D721Med (cell line): ENCODE measurements at places on chromosomes 7 and 10.

DNA sequence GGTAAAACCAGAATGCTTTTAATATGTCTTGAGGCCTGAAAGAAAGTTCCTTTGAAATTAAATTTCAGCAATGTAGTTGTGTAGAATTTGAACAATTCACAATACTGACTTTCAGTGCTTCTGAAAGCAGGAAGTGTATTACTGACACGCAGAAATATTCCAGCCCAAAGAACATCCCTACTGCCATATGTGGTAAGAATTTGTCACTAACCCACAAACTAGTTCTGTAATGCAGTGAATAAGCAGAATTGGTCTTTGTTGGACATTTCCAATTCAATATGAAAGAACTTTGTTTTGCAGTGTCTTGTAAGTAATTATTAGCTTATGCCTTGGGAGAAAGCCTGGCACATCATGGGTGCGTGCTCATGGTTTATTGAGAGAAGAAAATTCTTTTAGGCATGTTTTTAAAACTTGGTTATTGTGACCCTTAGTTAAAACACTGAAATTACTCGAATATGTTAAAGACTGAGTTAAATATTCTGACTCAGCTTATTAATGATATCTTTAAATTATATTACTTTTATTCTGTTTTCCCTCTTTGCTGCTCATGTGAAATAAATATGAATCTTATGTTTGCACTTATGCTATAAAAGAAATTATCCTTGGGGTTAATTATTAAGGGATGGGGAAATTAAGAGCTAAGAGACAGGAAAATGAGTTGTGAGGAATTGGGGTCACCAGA is 33.4 kb downstream of the PTPN12 start:
- no peak for DNase-seq

DNA sequence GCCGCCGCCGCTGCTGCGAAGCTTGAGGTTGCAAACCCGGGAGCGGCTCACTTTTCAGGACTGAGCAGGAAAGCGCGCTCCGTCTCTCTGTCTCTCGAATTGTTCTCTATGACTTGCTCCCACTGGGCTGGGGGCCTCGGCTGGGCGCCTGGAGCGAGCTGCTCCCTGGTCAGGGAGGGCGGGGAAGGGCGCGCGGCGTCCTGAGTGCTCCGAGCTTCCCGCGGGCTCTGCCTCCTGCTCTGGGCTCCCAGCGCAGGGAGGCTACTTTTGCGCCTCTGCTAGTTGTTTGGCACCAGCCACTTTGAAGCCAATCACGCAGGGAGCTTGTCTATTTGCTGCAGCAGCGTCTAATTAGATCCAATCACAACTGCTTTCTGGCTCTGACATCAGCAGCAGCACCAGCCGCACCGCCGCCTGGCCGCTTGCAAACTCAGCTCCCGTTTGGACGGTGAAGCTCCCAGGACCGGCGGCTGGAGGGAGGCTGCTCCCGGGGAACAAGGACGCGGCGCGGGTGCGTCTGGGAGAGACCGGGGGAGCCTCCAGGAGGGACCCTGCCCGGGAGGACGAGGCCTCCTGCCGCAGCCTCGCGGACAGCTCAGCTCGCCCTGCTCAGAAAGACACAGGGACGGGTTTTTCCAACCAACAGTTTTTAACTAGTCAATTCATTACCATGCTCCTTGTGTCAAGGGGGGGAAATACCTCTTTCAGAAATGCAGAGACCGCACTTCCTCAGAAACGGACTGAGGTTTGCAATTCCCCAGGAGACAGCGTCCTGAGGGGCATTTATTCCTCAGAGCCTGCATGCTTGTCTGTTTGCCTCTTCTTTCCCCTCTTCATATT is at the start of gene ADARB2:
Gene ADARB2, minus strand, starts transcription at position 304 of the 840 bp plus-strand sequence.
- DNase-seq = peak; percentile 64

- DNase-seq = no peak
Observed at GRCh38 chr10:76091926-76092325, 660.5 kb downstream of the LRMDA start.

GRCh38 chr7:15309872-15310271 is 251.9 kb downstream of the AGMO start:
- no peak for DNase-seq

- no peak for DNase-seq
Observed at GRCh38 chr7:70325509-70326101, 727.3 kb downstream of the AUTS2 start.

DNA sequence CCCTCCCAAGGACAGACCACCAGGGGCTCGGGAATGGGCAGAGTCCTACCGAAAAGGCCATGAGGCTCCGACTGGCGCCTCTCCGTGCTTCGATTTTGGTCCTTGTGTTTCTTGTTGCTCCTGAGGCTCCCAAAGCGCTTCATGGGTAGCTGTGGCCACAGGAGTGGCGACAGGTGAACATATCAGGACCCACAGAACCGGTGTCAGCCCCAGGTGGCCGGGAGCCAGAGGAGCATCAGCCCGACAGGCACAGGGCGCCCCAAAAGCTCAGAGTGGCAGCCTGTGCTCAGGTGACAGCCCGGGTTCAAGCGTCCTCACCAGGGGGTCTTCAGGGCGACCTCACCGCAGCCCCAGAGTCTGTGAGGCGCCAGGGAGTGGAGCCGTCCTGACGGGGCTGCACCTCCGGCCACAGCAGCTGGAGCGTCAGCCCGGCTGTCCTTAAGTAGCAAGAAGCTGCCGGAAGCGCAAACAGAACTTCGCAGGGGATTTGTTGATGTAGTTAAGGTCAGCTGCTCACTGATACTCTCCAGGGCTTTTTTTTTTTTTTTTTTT is 141.0 kb downstream of the PRKAG2 start:
- DNase-seq = no peak

GRCh38 chr7:157224627-157225026 is 85.9 kb downstream of the UBE3C start:
- no peak for DNase-seq

DNA sequence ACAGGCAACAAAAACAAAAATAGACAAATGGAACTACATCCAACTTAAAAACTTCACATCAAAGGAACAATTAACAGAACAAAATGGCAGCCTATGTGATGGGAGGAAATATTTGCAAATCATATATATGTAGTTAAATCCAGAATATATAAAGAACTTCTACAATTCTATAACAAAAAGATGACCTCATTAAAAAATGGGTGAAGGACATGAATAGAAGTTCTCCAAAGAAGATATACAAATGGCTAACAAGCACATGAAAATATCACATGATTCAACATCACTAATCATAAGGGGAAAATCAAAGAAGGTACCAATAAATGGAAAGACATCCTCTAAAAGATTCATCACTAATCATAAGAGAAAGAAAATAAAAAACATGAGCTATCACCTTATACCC is 416.1 kb downstream of the LRMDA start:
- DNase-seq = no peak

DNA sequence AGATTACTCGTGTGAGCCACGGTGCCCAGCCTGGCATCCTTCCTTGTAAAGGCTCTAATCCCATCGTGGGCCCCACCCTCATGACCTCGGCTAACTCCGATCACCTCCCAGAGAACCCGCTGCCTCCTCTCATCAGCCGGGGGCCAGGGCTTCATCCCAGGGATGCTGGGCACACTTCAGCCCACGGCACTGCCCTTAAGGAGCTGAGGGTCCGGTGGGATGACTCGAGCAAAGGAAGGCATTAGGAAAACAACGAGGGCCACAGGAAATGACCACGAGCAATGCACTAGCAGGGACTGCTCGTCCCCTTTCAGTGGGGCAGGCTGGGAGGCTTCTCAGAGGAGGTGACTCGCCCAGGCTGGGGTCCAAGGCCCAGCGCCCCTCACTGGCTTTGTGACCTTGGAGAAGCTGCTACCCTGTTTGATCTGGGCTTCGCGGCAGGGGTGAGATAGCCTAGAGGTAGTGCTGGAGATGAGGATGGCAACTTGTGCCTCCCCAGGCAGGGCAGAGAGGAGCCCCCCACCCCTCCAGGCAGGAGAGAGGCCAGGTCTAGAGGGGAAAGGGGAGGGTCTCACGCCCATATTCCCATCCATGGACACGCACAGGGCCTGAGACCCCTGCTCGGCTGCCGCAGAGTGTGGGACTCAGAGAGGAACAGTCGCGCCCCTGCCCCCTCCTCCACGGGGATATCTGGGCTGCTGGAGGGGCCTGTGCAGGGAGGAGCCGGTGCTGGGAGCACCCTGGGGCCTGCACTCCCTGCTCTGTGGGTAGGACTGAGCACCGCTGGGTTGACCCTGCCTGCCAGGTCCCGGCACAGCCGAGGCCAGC is 26.8 kb downstream of the ELFN1 start:
- no peak for DNase-seq

- DNase-seq = no peak
Observed at GRCh38 chr7:1607001-1607400, 37.2 kb upstream of the PSMG3 start.

GRCh38 chr10:49478819-49479218 is 60.1 kb downstream of the ERCC6 start:
- DNase-seq = no peak

DNA sequence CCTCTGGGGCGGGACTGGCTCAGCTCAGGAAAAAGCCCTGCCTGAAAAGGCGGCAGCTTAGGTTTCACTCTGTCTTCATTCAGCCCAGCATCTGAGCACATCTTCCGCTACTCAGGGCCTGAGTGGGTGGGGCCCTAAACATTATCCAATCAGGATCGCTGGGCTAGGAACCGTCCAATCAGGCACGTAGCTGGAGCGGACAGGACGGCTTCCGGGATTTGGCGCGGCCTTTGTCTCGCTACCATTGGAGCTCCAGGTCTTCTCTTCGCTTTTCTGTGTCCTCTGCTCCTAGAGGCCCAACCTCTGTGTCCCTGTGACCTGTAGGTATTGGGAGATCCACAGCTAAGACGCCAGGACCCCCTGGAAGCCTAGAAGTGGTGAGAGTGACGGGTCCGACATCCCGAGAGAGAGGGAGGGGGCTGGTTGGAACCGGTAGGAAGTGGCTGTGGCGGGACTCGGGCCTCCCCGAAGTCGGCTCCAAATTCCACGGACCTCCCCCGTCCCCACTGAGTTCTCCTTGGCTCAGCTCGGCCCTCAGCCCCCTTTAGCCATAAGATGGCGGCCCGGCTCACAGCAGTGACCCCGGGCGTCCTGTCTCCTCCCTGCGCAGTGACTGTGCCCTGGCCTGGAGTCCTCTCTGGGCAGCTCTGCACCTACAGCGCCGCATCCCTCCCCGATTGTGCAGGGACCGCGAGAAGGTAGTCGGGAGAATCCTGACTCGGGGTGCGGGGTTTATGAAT is 99.1 kb downstream of the ZNF680 start:
- peak; percentile 29 for DNase-seq

- no peak for DNase-seq
Observed at GRCh38 chr7:13602036-13602435, 387.4 kb downstream of the ETV1 start.

DNA sequence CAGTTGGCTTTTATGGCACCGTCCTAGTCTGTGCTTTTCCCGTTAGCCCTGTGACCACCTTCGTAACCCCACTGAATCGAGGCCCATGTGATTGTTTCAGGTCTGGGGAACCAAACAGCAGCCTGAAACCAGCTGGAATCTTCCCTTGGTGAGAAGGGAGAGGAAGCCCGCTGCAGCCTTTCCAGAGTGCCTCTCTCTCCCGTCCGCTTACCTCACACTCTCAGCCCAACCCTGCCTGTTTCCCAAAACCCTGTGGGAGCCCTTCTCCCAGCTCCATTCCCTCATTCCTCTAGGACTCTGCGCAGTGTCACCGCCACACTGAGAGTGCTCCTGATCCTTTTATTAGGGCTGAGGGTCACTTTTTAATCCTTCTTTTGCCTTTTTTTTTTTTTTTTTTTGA is 139.6 kb downstream of the WDR37 start:
- DNase-seq = no peak

DNA sequence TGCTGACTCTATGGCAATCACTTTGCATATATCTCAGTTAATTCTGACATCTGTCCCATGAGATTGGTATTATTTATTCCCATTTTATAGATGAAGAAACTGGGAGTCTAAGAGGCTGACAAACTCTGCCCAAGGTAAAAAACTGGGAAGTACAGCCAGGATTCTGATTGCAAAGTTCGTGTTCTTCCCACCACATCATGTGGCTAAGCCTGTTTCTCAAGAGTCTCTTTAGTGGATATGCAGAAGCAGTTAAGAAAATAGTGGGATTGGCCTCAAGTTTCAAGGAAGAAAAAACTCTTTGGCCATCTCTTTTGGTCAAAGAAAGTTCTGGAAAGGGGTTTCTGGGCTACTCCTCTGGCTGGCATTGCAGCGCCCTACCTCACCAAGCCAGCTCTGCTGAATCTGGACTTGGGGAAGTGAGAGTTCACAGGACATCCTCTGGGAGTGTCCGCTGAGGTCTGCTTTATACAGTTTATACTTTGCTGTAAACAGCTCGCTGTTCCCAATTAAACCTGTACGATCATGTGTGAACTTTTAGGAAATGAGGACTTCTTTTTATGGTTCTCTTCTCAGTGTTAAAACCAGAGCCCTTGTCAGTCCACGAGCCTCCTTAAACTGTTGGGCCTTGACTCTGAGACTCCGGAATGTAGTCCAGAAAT is 12.2 kb upstream of the BMPR1A start:
- no peak for DNase-seq

GRCh38 chr10:3807211-3807927 is 22.4 kb upstream of the KLF6 start:
- no peak for DNase-seq

DNA sequence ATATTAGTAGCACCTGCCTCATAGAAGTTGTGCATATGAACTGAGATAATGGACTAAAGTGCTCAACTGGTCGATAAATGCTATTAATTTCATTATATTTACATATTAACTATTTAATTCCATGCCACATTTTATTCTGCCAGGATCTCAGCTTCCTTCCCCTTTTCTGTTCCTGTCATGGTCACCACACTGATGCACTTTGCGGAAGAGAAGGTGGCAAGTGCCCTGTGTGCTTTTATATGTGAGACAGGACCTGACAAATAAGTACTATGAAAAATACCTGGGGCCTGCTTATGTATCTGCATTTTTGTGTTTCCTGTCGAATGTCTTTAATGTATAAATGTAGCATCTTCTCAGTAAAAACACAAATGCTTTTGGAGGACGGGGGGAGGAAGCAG is 12.2 kb downstream of the ATP6V0E2 start:
- DNase-seq = no peak

GRCh38 chr7:101068401-101068800 is 16.9 kb upstream of the TRIM56 start:
- no peak for DNase-seq

DNA sequence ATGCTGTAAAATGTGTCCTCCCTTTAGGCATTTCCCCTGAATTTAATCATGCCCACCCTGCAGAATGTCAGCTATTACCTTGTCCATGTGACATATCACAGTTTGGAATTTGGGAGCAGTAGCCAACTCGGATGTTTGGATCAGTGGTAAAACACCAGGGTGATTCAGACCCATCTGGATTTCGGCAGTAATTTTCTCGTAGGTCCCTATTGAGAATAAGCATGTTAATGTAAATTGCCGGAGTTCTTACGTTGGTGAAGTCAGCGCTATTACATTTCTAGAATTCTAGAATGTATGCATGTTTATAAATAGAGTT is 44.1 kb downstream of the HGF start:
- DNase-seq = no peak

DNA sequence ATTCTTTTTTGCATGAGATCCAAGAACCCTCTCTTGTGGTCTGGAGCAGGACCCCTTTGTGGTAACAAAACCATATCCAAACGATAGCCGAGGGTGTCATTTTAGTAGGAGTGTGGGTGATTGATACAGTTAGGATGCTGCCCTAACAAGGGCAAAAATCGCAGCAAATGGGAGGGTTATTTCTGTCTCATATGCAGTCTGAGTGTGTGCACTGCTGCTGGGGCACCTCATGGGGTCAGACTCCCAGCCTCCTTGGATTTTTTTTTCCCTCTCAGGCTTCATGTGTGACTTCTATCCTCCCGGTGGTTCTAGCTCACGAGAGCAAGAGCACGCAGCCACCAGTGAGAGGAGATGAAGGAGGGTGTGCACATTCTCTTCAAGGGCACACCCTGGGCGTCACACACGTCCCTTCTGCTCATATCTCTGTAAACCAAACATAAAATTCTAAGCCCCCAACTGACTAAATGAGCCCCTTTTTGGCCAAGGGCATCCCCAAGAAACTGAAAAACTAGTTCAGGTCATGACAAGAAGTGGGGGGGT is 28.6 kb upstream of the IL15RA start:
- DNase-seq = no peak
